SK-N-SH (cell line): ENCODE measurements at places on chromosomes 13 and 19. TPM values are rescaled to one million over a fixed set of nuclear protein-coding genes. Genes with fewer than 3 reads are reported as not detected.

DNA sequence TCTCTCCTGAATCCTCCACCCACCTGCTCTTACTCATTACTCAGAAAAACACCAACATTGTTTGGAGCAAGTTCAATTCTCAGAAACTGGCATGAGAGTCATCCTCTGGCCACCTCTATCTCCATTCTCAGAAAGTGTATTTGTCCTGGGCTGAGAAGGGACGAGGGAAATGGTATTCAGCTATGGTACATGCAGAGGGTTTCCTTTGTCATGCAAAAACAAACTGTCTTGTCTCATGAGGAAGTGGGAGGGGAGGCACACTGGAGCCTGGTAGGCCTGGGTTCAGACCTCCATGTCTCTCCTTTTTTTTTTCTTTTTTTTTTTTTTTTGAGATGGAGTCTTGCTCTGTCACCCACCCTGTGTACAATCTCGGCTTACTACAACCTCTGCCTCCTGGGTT, 31.9 kb upstream of the LILRA2 start:
- DNase-seq, result no peak

- DNase-seq, result no peak
These were observed 13.0 kb downstream of the OR7A5 start for GRCh38 chr19:14821937-14822336.

- DNase-seq, result no peak
These were observed 19.2 kb downstream of the NAXD start for GRCh38 chr13:110634558-110634957.

DNA sequence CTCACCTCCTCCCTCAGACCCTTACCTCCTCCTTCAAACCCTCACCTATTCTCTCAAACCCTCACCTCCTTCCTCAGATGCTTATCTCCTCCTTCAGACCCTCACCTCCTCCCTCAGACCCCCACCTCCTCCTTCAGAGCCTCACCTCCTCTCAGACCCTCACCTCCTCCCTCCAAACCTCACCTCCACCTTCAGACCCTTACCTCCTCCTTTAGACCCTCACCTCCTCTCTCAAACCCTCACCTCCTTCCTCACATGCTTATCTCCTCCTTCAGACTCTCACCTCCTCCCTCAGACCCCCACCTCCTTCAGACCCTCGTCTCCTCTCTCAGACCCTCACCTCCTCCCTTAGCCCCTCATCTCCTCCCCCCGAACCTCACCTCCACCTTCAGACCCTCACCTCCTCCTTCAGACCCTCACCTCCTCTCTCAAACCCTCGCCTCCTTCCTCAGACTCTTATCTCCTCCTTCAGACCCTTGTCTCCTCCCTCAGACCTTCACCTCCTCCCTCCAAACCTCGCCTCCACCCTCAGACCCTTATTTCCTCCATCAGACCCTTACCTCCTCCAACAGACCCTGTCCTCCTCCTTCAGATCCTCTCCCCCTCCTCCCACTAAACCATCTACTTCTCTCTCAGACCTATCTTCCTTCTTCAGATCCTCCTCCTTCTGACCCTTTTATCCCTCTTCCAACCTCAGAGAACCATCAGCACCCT, 2.5 kb upstream of the BCL3 start:
- DNase-seq, result no peak

DNA sequence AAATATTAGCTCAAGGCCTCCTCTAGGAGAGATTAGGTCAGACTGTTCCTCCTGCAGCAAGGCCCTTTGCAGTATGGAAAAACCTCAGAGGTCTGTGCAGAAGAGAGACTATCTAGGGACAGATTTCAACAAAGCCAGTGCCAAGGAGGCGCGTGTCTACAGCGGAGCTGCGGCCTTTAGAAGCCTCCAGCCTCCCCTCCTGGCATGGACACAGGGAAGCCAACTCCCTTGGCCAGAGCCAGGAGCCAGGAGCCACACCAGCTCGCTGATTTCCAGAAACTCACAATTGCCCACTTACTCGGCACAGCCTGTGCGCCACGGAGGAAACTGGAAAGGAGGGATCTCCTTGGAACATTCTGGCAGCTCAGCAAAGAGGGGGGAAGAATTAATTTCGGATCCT, 63.4 kb downstream of the INSR start:
- no peak for DNase-seq

GRCh38 chr19:34556488-34556887, 74.9 kb downstream of the WTIP start:
- no peak for DNase-seq

DNA sequence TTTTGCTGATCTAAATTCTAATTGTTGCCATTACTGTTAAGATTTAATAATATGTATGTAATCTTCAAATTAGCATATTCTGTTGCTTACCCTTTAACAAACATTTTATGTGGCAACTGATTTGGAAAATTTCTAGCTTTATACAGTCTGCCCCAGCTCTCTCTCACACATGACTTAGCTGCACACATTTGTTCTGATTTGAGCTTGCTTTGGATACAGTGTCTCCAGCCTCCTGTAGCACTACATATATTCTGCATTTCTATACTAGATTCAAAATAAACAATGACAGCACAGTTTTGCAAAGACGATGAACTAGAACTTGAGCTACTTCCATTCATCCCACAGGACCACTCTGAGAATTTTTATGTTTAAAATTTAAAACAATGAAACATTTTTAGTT, 254.7 kb downstream of the DNAJC15 start:
- no peak for DNase-seq

DNA sequence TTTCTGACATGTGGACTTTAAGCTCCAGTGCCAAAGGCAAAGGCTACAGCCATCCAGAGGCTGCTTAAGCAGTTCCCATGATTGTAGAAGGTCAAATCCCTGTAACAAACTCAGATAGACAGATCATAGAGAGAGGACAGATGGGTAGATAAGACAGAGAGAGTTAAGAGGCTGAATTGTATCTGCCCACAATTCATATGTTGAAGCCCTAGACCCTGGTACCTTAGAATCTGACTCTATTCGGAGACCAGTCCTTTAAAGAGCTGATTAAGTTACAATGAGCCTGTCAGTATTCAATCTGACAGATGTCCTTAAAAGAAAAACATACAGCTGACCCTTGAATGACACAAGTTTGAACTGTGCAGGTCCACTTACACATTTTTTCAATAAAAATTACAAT, 115.2 kb downstream of the RAP2A start:
- DNase-seq, result peak; percentile 27

DNA sequence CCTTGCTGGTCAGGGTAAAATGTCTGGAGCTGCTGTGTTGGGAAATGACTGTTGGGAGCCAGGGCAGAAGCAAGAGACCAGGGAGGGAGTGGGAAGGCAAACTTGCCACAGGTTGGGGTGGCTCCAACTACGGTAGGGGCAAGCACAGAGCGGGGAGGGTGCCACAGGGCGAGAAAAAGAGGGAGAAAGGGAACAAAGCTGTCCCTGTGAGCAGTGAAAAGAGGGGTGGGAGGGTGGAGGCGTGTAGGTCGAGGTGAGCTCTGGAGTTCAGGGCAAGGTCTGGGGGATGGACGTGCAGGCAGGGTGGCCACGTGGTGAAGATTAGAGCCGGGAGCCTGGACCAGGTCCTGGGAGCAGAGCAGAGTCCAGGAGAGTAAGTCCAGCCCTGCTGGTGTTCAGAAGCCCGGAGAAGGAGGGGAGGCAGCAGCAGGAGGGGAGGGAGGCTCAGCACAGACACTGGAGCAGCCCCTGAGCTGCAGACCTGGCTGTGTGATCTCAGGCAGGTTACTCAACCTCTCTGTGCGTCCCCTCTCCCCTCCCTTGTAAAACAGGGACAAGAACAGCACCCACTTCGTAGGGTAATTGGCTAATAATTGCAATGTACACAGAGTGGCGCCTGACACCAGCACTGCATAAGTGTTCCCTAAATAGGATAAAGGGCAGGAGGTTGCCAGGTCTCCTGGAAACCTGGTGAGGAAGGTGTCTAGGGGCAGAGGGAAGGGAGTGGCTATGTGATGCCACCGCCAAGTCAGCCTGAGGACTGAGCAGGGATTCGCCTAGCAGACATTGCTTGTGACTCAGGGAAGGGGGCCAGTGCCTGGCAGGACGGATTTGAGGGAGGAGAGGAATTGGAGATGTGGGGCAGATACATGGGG, 3.2 kb upstream of the POLR2E start:
- DNase-seq, result no peak

DNA sequence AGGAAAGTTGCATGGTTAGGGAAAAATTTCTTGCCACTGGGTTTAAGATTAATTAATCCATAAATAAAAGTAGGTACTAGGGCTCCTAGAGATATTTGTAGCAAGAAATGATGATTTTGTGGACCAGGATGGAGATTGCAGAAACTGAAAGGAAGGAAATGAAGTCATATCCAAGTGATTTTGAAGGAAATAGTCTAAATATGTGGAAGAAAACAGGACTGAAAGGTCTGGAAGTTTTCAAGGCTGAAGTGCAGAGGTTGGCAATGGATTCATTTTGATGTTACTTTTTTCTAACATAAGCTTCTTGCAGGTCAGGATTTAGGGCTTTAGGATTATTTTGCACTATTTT, 52.8 kb downstream of the SOX21 start:
- DNase-seq, result no peak

DNA sequence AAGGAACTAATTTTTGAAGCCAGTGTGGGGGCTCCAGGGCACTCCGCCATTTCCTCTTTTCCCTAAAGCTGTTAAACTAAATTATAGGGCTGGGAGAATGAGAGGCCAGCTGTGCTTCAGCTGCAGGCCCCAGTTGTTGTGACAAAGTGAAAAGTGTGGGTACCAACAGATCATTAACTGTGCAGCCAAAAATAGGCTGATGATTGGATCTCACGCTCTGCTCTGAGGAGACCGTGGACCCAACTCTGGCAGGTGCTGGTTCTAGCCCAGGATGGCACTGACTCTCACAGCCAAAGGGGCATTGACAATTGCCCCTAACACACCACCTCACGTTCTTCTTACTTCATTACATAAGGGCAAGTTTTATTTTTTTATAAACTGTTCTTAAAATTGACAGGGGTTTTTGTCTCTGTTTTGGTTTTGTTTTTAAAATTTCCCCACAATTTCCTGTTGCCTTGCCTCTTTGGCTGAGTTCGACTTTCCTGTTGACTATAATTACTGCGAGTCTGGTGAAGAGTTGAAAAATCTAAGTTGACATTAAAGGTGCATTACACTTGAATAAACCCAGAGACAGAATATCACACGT, 391.0 kb downstream of the FGF9 start:
- DNase-seq, result no peak

DNA sequence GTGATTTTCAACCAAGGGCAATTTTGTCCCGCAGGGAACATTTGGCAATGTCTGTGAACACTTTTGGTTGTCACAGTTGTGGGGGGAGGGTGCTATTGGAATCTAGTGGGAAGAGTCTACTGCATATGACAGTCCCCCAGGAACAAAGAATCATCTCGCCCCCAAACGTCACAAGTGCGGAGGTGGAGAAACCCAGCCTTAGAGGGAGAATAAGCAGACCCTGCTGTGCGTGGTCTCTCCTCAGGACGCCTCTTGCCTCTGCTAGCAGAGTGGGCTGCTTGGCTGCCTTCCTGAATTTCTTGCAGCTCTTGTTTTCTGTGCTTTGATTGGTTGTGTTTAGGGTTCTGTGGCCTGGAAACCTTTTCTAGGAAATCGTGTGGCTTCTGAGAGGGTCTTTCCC, 42.5 kb downstream of the NFIX start:
- no peak for DNase-seq

DNA sequence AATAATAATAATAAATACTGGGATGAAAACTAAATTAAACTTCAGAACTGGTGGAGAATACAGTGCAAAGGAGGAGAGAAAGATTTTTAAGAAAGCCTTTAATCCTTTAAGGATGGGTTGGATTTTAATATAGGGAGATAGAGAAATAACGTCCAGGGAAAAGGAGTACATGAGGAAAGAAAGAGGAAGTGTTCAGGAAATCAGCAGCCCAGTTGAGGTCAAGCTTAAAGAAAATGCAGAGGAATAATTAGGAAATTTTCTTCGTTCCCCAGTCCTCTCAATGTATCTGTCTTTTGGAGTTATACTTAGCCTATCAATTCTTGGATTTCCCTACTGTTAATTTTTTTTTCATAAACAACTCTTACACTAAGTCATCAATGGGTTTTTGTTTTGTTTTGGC, 47.7 kb downstream of the INTS6 start:
- no peak for DNase-seq

- DNase-seq, result no peak
These were observed 546.7 kb downstream of the RFC3 start for GRCh38 chr13:34364633-34365032.

GRCh38 chr13:102470283-102470917, 68.6 kb upstream of the FGF14 start:
- DNase-seq, result no peak

- DNase-seq, result no peak
These were observed 18.2 kb upstream of the PTBP1 start for GRCh38 chr19:778910-779653.

DNA sequence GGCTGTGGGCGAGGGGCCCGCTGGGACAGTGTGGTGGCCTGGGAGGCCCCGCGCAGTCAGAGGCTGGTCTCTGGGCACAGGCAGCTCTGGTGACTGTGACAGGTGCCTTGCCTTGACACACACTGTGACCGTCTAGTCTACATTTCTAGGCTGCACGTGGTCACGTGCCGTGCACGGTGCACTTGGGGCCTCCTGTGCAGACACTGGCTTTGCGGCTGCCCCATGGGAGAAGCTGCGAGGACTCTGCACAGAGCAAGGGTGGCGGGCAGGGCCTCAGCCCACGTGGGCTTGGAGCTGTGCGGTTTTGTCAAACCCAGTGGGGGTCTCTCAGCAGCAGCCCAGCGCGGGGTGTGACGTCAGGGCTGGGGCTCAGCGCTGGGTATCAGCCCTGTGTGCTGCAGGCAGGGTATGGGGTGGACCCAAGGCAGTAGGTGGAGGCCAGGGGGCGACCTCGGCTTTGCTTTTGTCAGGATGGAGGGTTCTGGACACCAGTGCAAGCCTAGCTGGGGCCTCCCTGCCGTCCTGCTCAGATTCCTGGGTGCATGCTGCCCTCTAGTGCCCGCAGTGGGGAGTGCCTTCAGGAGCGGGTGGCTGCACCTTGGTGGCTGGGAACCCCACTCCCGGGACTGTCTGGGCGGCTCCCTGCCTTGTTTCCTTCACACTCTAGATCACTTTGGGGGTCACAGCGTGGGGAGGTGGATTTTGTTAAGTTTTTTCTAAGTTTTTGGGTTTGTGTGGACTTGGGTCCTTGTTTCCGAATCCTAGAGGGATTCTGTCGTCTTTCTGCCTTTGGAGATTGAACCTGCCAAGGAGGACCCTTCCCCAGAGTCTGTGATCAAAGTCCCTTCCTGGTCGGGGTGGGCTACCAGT, 62.6 kb downstream of the KDM4B start:
- peak; percentile 97 for DNase-seq

- DNase-seq, result no peak
These were observed 65.4 kb upstream of the WDFY2 start for GRCh38 chr13:51518827-51519226.

DNA sequence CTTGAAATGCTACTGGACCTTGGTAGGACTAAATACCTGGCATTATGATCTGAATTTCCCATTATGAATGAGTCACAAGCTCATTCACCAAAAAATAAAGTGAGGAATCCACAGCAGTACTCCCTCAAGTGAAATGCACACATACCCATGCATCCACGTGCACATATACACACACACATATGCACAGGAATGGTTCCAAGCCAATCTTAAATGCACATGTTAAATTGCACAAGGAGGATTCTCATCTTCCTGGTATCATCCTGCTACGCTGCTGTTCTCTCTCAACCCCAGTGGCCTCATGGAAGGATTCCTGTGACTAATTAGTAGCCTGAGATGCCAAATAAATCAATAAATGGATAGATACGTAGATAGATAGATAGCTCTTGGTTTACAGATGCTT, 132.1 kb upstream of the KLF12 start:
- no peak for DNase-seq

- DNase-seq, result peak; percentile 65
These were observed 153.9 kb downstream of the DACH1 start for GRCh38 chr13:71712988-71713653.

GPR183 gene
- 0.07 and 0.10 TPM in 2 replicates for polyA plus RNA-seq

PCDH8 gene
- not detected in 2 replicates for polyA plus RNA-seq

C5AR1 gene
- 1.2 and 1.3 TPM in 2 replicates for polyA plus RNA-seq

ZNF527 gene
- 1.9 and 2.1 TPM in 2 replicates for polyA plus RNA-seq
